ENCODE measurements at places on chromosomes 16 and 17.

GRCh38 chr17:49548051-49548505 is 27.6 kb upstream of the NXPH3 start:
- DNase-seq = no peak

DNA sequence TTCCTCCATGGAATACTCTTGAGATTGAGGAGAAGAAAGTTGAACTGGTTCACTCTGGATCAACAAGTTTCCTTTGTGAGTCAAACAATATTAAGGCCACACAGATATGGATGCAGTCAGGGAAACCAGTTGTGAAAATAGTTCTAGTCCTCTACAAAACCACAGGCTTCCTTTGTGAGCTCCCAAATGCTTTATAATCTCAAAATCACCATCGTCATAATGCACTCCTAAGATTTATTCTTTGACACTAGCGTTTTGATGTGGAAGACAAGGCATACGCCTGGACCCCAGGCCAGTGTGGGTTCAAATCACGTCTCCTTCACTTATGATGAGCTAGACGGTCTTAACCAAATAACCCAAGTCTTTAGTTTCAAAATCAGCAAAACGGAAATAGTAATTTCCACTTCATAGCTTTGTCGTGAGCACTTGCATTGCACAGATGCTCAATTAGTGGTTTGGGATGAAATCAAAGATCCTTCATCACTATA is 142.6 kb downstream of the STX8 start:
- DNase-seq = no peak

DNA sequence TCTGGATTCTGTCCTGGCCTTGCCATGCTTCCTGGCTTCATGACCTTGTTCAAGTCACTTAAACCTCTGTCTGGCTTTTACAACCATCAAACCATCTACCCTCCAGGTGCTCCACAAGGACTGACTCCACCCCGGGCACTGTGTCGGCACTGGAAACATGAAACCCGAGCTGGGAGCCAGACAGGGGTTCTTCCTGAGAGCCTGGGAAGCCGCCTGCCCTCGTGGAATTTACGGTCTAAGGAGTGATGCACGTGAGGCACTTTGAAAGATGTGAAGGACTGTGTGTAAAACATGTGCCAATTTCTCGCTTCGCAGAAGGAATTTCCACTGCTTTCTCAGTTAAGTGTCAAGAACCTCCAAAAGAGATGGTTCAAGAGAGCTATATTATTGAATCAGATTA is 11.6 kb downstream of the CDK5R1 start:
- DNase-seq = no peak

- DNase-seq = no peak
Observed at GRCh38 chr17:20948984-20949777, 93.6 kb downstream of the USP22 start.

- no peak for DNase-seq
Observed at GRCh38 chr17:44111777-44112176, 11.7 kb downstream of the HDAC5 start.

DNA sequence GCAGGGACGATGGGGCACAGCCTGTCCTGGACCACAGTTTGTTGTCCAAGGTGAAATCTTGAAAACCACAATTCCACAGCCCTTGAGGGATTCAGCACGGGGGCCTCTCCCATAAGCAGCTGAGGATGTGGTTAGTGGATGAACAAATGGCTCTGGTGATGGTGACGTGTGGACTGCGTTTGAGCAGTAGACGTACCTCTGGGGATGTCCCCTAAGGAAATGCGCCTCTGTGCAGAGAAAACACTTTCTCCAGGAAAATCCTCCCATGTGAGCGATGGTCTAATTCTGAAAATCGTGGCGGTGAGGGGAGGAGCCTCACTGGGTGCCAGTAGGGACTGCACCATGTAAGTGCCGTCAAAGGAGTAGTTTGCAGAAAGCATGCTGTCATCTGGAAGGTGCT is 2.7 kb upstream of the SEPTIN12 start:
- DNase-seq = no peak

DNA sequence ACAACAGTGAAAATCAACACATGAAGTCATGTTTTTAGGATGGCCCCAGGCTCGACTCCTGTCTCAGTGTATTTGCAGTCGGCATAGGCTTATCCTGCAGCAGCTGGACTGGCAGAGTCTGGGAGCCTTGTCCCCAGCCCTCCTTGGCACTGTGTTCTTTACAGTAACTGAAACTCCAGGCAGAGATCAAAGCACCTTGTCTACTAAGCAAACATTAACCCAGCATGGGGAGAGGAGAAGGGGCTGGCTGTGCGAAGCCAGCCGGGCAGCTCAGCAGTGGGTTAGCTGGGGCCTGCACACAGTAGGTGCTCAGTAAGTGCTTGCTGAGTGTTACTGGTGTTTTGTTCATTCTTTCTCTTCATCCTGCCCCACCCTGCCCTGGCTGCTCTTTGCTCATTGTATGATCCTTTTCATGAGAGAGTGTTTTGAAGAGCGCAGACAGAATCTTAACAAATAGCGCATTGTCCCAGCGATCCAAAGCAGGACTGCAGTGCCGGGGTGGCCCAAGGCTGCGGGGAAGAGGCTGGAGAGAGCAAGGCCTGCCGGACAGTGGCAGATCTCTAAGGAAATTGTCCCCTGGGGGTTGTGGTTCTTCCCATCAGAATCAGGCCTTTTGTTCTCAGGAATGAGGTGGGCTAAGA is 23.5 kb upstream of the ITGB4 start:
- DNase-seq = no peak

DNA sequence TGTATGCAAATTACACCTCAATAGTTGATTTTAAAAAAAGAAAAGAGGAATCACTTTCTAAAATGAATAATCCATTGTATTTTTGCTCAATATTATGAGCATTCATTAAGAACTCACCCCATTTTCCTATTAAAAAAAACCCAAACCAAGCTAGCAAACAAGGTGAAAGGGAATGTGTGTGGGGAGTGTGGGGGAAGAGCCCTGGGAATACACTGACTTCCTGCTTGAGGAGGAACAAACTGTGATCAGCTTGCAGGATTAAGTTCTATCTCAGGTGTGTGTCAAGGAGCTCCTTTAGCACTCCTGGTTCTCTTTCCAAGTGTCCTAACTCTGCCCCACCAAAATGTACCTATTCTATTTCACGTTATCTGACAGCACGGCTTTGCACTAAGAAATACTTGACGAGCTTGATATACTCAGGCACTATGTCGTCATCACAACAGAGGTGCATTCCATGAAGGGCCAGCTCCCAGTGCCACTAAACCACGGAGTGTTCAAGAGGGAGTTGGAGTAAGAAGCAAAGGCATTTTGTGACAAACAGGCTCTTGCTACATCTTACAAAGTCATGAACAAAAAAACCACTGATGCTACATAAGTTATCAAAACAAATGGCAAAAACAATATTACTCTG is 73.2 kb downstream of the MYH10 start:
- DNase-seq = no peak

GRCh38 chr17:44916781-44917241 is 1.5 kb upstream of the GFAP start:
- no peak for DNase-seq

DNA sequence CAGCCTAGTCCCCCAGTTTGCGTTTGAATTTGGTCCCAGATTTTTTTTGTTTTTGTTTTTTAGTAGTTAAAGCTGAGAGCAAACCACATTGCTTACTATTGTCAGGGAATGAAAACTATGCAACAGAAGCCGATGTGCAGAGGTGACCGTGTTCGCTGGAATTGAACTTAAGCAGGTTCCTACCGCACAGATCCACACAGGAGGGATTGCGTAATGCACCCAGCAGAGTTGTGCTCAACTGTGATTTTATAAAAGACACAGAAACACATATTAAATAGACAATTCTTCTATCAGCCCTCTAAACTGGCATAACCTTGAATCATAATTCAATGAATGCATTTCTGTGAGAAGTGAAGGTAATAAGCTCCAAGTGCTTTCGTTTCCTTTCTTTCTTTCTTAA is 443.0 kb downstream of the WWOX start:
- no peak for DNase-seq

- DNase-seq = no peak
Observed at GRCh38 chr17:48997103-48997826, at the start of gene IGF2BP1. IGF2BP1 (plus strand) TSS chr17:48997385; CDS start chr17:48997746, 361 bp downstream.

DNA sequence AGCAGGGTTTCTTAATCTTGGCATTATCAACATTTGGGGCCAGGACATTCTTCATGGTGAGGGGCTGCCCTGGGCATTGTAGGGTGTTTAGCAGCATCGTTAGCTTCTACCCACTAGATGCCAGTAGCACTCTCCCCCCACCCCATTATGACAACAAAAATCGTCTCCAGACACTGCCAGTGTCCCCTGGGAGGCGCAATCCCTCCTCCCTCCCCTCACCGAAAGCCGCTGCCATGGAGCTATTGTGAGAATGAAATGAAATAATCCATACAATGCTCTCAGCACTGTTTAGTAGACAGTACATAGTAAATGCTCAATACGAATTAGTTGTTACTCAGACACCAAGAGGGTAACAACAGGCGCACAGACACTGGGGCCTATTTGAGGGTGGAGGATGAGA is 502.9 kb downstream of the NPIPA7 start:
- DNase-seq = no peak

DNA sequence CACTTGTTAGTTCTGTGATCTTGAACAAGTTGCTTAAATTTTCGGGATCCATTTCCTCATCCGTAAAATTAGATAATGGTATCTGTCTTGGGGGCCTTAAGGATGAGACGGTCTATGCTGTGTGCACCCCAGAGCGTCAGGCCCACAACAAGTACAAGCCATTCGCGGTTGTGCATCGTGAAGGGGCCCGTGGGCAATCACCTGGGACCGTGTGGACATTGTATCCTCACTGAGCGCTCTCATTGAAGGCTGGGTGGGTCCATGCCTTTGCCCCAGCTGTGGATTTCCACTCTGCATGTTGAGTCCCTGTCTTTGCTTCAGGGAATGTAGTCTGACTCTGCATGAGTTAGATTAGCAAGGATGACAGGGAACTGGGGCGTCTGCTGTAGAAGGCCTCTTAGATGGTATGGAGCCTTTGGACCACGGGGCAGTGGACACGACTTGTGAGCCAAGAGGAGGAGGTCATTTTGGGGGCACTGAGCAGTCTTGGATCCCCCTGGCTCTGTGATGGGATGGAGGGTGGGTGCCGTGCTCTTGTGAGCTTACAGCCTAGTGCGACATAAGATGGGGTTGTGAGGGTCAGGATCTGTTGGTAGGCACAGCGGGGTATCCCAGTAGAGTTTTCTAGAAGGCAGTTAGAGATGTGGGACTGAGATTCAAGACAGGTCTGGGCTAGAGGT is 89.5 kb downstream of the SNX29 start:
- DNase-seq = no peak

DNA sequence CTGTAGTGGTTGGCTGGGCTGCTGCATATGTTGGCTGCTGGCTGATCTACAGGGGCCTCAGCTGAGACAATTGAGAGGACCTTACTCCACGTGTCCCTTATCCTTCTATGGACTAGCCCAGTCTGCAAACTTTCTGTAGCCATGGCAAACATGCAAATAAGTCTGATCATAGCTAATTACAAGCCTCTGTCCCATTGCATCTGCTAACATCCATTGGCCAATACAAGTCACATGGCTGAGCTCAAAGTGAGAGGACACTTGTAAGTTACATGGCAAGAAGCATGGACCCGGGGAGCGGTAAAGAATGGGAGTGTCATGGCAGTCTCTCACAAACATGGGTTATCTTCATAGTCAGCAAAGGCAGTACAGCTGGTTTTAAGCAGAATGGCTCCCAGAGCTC is 11.6 kb upstream of the IL4R start:
- no peak for DNase-seq

GRCh38 chr16:24139282-24139681 is 116.9 kb upstream of the CACNG3 start:
- no peak for DNase-seq

DNA sequence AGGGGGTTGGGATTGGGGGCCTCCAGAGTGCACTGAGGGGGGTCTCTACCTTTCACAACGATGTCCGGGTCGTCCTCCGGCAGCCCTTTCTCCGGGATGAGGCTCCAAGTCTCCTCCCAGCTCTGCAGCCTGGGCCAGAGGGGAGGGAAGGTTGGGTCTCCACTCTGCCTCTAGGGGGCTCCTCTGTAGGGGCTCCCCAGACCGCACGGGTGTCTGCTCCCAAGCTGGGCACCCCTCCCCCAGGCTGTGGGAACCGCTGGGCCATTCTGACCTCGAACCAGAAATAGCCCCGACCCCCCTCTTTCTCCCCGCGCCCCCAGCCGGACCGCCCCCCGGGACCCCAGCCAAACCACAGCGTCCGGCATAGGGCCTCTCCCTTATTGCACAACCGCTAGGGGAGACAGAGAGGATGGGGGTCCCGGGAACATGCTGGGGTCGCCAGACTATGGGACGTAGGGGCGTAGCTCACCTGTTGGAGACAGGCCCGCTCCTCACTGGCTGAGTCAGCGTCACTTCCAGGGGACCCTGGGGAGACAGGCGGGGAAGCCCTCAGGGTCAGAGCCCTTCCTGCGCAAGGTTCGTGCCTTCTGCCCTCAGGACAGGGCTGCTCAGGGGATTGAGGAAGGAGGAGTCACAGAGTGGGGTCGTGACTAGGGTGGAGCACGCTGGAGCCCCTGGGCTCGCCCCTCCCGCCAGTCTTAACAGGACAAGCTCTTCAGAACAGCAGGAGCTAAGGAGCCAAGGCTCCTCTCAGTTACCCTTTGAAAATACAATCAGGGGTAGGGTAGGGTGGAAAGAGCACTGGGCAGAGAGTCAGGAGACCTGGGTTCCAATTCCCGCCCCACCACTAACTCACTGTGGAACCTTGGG is 2.7 kb downstream of the PLEKHH3 start:
- no peak for DNase-seq

GRCh38 chr17:29111816-29112499 is 68.2 kb downstream of the MYO18A start:
- peak; percentile 42 for DNase-seq

DNA sequence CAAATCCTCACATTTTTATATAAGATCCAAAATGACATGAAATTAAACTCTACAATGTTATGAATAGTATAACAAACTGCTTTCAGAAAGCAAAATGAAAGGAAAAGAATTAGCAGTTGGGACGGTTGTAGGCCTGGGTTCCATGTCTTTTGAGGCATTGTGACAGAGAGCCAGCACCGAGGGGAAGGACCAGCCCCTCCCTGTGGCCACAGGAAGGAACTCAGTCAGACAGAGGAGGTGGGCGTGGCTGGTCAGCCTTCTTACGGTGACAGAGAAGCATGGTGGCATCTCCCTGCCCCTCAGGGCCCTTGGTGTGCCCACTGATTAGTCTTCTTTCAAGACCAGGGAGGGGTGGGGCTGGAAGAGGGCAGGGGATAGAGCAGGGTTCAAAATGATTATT is 5.7 kb downstream of the ZNF319 start:
- DNase-seq = peak; percentile 71

DNA sequence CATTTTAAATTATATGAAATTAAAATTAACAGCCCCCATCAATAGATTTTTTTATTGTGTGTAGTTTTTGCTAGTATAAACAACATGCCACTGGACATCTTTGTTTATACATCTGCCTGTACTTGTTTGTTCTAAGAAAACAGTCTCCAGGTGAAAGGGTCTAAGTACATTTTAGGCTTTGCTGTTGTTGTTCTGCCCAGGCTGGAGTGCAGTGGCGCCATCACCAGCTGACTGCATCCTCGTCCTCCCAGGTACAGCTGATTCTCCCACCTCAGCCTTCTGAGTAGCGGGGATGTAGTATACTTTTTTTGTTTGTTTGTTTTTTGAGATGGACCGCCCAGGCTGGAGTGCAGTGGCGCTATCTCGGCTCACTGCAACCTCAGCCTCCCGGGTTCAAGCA is 25.5 kb downstream of the C17orf58 start:
- no peak for DNase-seq

GRCh38 chr17:17063546-17064122 is 21.4 kb downstream of the MPRIP start:
- no peak for DNase-seq
